Posterior cingulate gyrus (tissue), 11 donors: ENCODE measurements at places on chromosomes 3 and 15.

DNA sequence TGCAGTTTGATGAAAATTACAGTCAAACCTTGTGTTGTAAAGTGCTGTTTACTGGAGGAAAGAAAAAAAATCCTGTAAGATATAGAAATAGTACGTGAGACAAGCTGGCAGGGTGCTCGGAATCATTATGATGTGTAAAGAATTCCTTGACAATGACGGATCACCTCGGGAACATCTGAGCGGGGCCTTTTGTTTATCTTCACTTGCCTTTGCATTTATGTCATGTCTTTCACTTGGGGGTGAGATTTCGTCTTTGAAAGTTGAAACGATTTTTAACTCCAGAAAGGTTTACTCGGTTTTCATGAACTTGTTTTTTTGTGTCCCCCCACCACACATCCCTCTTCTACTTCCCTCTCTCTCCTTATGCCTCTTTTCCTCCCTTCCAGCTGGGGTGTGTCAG is 128.3 kb upstream of the VEPH1 start:
- DNase-seq: no peak

DNA sequence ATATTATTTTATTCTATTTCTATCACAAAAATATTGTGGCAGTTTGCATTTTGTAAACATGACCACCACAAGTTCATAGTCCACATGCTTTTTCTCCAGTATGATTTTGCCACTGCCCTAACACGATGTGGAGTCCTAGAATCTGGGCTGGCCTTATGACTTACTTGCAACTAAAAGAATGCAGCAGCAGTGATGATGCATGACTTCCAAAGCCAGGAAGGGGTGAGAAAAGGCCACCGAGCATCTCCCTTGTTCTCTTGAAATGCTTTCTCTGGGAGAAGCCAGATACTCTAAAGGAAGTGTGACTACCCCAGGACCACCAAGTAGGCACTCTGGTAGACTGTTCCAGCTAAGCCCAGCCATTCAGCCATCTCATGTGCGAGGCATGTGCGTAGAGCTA is 191.6 kb upstream of the MRPL3 start:
- DNase-seq: no peak

DNA sequence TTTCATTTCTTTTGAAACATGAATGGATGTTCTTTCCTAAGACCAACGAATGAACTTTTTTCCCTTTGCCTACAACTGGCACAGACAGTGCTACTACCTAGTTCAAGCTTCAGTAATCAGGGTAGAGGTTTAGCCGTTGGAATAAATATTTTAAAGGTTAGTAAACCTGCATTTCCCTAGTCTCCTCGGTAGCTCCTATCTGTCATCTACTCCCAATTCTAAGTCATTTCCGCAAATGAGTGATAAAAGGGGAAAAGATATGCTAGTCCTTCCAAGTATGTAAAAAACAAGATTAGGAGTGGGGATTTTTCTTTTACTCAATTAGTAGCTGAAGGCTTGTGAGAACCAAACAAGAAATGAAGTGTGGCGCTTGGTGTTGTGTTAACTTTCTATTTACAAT is 15.2 kb downstream of the SLTM start:
- no peak for DNase-seq

- no peak for DNase-seq
These were observed 17.0 kb downstream of the SOX2 start for GRCh38 chr3:181728470-181729340.

GRCh38 chr15:43186003-43186353 is 775 bp downstream of the CCNDBP1 start:
- no peak for DNase-seq
